ENCODE measurements at places on chromosomes 2 and 18.
A peak's percentile ranks its signal among the peaks of the same experiment; 100 is the strongest.

DNA sequence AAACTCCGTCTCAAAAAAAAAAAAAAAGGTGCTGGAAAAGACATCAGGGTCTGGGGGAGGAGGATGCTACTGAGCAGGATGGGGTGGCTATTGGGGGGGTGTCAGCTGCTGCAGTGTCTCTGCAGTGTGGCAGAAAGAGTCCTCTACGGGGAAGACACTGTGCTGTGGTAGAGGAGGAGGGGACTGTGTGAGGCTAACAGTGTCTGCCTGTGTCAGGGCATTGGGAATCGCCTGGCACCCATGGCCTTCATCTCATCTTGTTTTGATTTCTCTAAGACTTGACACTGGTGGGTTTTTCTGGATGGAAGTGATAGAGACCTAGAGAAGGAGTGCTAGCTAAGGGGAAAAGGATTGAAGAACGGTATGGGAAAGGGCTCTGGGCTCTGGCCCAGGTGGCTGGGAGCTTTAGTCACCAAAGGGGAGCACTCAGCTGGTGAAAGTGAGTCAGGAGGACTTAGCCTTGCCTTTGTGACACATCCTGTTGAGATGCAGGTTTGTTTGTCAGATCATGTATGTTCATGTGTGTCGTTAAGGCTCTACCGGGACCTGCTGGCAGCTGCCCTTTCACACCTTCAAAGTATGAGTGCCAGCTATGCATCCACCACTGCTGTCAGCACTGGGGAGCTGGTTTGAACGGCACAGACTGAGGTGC lies 58.0 kb downstream of the FARP2 start:
- no peak for DNase-seq

- no peak for DNase-seq
These were observed 6.6 kb upstream of the KANSL1L start for GRCh38 chr2:210177769-210178168.

- no peak for DNase-seq
These were observed 475.6 kb upstream of the HS6ST1 start for GRCh38 chr2:128794285-128794684.

GRCh38 chr18:48608581-48608980 lies 69.8 kb downstream of the CTIF start:
- DNase-seq: no peak

GRCh38 chr2:28915939-28916338 lies 21.5 kb downstream of the WDR43 start:
- no peak for DNase-seq

- DNase-seq: no peak
These were observed 608.3 kb downstream of the ERBB4 start for GRCh38 chr2:211930331-211930730.

DNA sequence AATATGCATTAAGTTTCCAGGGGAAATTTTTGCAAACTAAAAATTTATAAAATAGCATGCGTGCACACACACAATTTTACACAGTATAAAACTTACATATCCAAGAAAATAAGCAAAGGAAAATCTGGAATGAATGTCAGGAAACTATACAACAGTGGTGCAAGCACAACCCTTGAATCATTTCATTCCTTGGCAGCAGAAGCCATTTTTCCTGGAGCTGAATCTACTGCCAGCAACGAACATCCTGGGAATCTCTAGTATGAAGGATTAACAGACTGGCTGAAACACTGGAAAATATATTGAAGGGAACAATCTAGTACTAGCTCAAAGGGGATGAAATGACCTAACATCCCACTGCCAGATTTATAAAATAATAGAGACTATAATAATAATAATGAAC lies 235.3 kb downstream of the DYM start:
- no peak for DNase-seq

- peak; percentile 41 for DNase-seq
These were observed 36.3 kb downstream of the TGOLN2 start for GRCh38 chr2:85291425-85292023.

- DNase-seq: peak; percentile 59
These were observed 64.9 kb downstream of the DNMT3A start for GRCh38 chr2:25276569-25277465.

DNA sequence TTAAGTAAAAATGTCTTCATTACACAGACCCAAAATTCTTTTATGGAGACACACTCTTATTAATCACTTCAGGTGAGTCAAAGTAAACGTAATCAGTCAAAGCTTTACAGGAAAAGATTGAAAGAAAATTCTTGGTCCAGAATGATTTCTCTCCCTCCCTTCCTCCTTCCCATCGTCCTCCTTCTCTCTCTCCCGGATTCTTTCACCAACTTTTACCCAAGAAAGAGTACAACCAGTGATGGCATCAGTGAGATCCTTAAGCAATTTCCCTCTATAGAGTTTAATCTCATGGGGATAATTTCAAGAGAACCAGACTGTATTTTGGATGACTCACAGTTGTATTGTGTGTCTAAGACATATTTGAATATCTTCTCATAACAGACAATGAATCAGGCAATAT lies 258.1 kb downstream of the ALK start:
- no peak for DNase-seq

DNA sequence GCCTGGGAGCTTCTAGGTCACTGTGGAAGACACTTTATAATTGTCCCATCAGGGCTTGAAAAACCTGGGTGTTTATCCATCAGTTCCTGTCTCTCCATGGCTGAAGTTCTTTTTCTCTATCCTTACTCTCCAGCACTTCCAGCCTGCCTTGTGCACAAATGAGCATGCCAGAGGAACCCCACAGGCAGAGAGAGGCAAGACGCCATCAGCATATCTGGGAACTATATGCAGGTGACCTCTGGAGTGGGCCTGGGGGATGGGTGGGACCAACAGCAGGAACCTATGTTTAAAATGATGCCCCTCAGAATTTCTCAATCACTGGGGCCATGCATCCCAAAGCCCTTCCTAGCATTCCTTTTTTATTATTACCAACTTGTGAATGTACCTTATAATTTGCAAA lies 156.2 kb upstream of the PARD3B start:
- DNase-seq: no peak

DNA sequence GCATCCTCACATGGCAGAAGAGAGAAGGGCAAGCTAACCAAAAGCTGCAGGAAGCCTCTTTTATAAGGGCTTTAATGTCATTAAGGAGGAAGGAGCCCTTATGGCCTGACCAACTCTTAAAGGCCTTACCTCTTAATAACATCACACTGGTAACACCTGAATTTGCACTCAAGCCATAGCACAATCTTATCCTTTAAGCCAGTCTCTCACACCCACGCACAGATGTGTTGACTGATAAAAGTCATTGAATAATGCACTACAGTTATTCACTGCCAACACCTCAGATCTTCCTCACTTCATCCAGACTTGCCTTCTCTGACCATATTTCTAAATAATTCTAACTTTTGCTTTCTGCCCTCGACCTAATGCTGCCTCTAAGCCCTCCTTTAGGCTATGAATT lies 516.8 kb downstream of the ADCYAP1 start:
- DNase-seq: no peak

- DNase-seq: no peak
These were observed 423.7 kb downstream of the METTL4 start for GRCh38 chr18:2147476-2148230.

DNA sequence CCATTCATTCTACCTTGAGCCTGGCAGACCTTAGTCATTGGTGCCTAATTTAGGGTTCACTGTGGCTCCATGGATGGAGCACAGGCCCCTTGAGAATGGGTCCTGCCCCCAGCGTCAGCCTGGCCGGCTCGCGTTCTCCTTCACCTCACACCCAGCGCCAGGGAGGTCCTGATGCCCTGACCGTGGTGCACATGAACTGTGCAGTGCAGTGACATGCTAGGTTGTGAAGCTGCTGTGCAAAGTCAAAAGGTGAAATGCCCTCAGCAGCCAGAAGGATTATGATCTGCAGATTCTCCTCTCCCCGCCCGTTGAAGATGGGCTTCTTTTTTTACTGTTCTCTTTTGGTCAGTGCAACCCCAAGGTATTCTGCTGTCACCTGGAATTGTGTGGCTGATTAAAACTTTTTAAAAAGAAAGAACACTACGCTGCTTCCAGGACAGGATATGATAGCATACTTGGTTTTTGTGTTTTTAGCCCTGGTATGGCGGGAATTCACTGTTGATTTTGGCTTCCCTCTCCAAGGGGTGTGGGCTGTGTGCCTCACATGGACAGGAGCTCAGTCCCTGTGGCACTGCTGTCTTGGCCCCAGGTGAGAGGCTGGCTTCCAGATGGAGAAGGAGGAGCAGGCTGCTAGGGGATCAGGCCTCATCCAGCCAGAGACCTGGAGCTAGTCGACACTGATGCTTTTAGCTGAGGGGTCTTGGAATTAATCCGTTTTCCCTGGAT lies 49.4 kb upstream of the MCFD2 start:
- no peak for DNase-seq

GRCh38 chr18:34299828-34300227 lies 75.1 kb upstream of the NOL4 start:
- no peak for DNase-seq

- no peak for DNase-seq
These were observed 282.9 kb downstream of the DYSF start for GRCh38 chr2:71736091-71736861.

- no peak for DNase-seq
These were observed 134.4 kb downstream of the L3MBTL4 start for GRCh38 chr18:6280211-6280743.

- no peak for DNase-seq
These were observed 25.8 kb upstream of the MAP3K20 start for GRCh38 chr2:173049831-173050230.

DNA sequence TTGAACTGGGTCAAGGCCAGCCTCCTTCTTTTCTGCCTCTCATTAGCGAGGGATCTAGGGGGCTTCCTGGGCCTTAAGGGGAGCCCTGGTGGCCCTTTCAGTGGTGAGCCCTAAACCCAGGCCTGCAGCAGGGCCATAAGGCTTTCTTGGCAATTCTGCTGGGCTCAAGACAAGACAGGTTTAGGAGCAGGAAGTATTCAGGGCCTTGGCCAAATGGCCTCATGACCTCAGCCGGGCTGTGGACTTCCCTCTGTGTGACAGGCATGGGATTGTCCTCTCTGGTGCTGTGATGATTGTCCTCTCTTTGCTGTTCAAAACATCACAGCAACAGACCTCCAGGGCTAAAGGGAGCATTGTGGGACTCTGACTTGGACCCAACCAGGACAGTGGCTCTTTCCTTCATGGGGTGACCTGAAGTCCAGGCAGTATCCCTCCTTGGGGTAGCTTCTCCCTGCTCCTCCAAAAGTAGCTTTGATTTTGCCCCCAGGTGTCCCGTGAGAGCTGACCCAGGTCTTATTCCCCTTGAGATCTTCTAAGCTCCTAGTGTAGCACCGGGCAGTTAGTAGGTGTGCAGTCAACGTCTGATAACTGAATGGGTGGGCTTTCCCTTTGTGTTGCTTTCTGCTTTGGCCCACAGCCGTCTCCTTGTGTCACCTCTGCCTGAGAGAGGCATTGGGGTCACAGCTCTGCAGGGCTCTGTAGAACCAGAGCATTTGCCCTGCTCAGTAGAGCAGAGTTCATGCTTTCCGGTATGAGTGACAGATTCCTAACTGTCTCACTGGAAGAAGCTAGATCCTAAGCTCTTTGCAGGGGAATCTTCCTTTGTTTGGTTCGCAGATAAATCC lies 14.7 kb downstream of the FOSL2 start:
- DNase-seq: peak; percentile 66

GRCh38 chr2:207534417-207534816 lies 4.7 kb downstream of the CREB1 start:
- DNase-seq: no peak

DNA sequence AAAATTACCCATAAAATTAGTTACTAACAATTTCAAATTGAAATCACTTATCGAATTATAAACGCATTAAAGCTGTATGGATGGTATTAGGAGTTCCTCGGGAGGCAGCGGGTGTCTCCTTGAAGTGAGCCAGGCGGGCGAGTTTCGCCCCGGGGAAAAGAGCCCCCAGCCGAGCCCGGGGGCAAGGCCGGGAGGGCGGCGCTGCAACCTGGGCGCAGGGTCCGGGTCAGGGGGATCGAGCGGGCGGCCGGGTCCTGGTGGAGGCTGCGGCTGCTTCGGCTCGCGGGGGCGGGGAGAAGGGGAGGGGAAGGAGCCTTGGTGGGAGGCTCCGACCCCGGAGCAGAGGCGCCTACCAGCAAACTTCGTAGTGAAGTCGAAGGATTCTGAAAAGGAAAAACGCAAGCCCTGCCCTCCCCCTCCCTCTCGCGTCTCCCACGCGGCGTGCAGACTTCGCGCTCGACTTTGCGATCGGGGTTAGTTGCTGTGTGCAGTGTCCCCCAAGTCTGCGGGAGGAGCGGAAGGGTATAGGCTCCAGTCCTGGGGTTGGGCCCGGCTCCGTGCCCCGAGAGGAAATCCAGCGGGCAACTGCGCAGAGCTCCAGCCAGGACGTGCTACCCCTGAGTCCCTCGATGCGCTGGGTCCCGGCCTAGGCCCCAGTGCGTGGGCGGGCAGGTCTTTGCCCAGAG lies 140.8 kb downstream of the MEIS1 start:
- DNase-seq: no peak

GRCh38 chr18:55811925-55812324 lies 223.9 kb upstream of the TCF4 start:
- no peak for DNase-seq

- DNase-seq: no peak
These were observed 117.3 kb upstream of the MSTN start for GRCh38 chr2:190179754-190180312.

GRCh38 chr18:76565238-76566173 lies 70.5 kb upstream of the ZNF516 start:
- peak; percentile 97 for DNase-seq

GRCh38 chr18:79637181-79637920 lies 42.3 kb upstream of the CTDP1 start:
- DNase-seq: no peak

DNA sequence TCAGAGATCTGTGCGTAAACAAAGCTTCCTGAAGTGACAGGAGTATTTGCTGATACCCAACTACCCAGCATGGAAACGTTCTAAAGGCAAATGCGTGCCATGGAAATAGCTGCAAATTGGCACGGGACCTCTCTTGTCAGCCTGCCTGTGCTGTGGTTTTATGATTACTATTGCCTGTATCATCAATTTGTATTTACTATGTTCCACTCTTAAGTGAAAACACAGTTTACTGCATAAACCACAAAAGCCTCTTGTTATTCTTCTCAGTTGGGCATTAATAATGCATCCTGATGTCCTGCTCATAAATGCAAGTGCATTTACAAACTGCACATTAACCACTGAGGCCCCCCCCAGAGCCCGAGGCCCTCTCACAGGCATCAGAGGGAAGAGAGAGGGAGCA lies 196.6 kb upstream of the SLC35G4 start:
- no peak for DNase-seq

DNA sequence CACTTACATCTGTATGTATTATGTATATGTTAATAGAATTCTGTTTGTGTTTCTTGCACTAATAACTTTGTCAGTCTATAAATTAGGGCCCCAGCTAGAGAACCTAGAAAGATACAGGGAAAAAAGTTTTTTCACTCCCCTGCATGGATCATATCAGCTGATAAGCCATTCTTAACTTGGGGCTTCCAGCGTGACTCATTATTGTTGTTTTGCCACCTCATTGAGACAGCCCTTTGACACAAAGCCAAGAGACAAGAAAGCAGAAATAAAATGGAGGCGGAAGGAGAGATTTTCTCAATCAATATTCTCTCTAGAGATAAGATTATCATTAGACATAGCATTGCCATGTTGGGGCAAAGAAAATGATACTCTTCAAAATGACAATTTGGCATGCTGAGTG lies 93.4 kb downstream of the AKAIN1 start:
- DNase-seq: no peak

All from CD14-positive monocyte (primary cell).